ENCODE measurements at places on chromosomes 2 and 18.

DNA sequence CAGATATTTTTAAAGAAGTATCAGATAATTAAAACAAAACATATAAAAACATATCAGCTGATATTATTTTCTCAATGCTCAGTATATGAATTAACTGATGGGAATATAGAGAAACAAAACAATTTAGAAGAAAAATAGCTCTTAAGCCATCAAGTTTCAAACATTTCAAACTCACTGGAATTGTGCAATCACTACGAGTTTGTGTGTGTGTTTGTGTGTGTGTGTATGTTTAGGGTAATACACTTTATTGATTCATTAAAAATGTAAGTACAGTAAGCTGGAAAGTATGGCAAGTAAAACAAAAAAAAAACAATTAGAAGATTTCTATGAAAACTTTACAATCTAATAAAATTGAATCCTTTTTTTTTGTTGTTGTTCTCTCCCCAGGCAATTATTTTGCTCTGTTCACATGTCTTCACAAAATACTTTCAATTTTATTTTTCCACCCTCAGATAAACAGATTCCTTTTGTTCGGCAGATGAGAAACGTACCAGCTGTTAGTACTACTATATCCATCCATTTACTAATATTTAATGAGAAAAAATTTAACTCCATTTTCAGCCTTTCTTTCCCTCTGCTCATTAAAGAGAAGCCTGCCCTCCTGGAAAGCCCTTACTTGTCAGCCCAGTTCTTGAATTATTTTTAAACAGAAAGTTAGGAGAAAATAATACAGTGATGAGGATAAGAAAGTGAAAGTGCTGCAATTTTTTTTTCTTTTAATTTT is 87.6 kb downstream of the SLC8A1 start:
- no peak for DNase-seq

DNA sequence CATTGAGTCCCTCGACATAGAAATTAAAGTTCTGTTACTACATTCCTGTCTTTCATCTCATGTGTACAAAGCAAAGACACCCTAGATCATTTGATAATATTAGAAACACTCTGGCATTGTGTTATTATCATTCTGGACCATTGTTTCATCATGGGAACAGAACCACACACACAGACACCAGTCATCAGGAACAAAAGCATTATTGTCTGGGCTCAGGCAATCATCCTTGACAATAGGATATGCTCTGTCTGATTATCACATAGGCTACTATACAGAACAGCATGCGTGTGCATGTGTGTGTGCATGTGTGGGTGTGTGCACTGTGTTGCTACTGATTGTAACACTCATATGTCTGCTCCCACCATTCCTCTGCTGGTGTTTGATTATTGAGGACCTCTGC is 242.5 kb downstream of the SH3BP4 start:
- no peak for DNase-seq

- DNase-seq: no peak
Measured at GRCh38 chr2:157880927-157881326, 4.8 kb upstream of the ACVR1 start.

DNA sequence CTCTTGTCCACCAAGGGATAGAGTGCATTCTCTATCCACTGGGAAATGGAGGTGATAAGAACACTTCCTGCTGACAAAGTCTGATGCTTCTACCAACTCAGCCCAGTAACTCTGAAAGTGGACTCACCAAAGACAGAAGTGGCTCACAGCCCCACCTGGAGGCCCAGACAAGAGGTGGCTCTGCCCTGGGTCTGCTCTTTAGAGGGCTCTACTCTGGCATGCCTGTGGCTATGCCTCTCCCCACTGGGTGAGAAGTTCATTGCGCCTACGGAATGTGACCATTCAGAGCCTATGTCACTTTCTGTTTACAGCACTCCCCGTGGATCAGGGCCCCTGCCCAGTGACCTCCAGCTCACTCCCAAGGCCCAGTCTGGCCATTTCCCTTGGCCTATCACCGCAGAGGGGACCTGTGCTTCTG is 13.5 kb upstream of the XDH start:
- no peak for DNase-seq

- no peak for DNase-seq
Measured at GRCh38 chr2:21289989-21290388, 166.2 kb downstream of the TDRD15 start.

DNA sequence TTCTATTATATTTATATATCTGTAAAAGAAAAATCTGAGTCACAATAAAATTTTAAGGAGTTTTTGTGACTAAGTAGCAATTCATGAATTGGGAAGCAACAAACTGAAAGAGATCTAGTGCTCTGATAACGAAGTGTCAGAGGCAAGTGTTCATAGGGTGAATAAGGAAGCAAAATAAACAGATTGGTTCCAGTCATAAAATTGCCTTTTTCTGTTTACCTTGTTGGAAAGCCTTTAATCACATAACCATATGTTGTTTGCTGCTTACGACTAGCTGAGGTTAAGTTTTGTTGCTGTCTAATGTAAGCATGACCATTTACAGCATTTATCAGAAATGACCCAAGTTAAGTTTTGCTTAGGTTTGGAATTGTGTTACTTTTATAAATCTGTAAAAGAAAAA is 358.9 kb downstream of the ARL6IP6 start:
- no peak for DNase-seq

DNA sequence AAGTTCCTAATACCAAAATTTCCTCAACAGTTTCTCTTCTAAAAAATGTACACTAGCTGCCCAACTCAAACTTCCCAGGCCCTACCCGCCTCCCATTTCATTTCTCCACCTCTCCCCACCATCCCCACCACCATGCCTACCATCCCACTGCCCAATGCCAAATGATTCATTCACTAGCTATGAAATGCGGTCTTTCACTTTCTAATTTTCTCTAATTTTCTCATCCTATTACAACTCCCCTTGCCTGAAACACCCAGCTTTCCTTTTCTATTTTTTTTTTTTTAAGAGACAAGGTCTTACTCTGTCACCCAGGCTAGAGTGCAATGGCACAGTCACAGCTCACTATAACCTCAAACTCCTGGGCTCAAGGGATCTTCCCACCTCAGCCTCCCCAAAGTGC is 38.4 kb downstream of the KIDINS220 start:
- DNase-seq: no peak

DNA sequence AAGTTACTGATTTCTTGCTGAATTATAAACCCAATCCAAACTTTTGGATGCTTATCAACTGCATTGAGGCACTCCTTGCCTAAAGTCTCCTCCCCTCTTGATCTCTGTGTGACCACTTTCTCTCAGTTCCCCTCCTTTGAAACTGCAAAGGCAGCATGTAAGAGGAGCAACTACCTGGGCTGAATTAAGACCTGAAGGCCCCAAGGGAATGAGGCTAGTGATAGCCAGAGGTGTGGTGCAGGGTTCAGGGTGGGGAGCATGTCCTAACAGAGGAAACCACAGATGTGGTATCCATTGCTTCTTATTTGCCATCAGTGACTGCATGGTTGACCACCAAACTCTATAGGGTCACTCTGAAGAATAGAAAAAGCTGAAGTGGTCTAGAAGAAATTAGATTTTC is 557.9 kb downstream of the TNS1 start:
- no peak for DNase-seq

DNA sequence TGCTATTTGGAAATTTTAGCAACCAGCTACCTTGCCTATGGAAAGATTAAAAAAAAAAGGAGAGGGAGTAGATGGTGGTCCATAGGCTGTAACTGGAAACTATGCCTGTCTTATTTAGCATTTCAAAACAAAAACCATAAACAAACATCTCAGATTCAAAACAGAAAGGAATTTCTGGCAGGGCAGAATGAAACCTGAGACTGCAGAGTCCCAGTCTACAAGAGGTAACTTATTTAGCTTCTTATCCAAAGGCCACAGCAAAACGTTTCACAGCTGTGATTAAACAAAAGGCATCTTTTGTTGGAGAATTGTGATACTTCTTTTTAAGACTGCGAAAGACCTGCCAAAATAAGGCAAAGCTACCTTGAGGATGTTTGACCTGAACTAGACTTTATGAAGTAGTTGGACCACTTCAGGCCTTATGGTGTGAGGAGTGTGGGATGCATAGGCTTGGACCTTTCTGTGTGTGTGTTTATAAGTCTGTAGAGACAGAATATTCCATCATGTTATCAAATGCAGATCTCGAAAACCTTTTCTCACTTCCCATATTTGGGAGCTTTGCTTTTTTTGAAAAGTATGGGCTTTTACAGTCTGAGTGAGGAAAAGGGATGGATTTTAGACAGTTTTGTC is 11.0 kb downstream of the CRIM1 start:
- DNase-seq: no peak

GRCh38 chr2:88331239-88331638 is 121.3 kb downstream of the FOXI3 start:
- DNase-seq: no peak

DNA sequence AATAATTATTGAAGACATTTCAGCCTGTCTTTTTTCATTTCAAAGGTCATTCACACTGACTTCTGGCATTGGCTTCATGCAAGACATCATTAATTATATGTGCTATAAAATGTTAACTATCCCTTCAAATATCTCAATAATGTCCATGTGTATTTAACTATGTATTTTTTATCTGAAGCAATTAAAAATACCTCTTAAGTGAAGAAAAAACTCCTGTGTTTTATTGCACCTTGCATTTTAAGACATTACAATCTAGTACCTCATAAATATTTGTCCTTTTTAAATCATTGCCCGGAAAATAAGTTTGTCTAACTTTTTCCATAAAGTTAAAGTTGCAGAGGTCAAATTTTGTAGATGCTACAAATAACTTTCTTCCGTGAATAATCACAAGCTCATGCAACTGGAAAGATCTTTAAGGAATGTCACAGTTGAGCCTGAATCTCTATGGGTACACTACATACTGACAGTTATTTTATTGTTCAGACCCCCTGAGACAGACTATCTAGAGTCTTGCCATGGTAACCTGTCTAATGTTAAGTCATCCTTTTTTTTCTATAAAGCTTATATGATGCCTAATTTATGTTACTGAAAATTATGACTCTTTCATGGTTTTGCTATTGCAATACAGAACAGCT is 38.4 kb upstream of the COBLL1 start:
- DNase-seq: no peak

- DNase-seq: peak; percentile 61
Measured at GRCh38 chr2:15177103-15177502, 384.0 kb downstream of the NBAS start.

DNA sequence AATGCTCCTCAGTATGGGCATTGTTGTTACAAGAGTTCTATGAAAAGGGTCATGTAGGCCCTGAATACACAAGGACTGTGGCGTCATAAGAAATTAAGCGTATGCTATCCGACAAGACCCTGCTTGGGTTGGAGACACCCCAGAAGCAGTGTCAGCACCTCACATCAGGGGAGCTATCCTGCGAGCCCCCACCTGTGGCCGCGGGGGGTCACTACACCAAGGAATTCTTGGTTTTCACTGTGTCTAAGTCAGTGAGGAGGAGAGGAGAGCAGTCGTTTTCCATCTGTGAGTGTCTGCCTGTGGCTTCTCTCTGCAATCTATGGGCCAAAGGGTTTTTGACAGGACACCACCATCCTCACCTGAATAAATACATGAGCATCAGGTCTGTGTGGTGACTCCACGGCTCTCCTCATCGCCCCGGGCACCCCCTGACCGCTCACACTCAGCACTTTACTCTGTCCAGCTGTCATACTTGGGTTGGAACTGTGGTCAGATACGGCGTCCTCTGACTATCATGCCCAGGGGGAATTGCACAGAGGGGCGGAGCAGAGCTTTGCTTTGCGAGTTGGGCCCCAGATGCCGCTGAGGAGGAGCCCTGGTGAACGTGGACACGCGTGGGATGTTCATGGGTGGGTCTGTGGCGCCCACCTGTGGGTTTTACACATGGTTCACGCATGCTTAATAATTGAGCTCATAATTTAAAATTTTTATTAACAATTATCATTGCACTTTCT is 235.5 kb downstream of the MYT1L start:
- no peak for DNase-seq

DNA sequence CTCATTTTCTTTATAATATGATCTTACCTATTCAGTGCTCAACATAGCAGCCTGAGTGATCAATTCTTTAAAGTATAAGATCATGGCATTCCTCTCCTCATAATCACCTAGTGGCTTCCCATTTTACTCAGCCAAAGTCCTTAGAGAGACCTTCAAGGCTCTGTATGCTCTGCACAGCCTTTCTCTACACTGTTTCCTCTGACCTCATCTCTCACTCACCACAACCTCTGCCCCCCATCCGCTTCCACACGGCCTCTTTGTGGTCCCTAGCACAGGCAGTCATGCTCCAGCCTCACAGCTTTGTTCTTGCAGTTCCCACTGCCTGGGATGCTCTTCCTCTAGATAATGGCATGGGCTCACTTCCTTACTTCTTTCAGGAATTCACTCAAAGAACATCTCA is 109.2 kb downstream of the HIBCH start:
- no peak for DNase-seq
